Activated CD8-positive, alpha-beta memory T cell treated with anti-CD3 and anti-CD28 coated beads for 1 hour (primary cell): ENCODE measurements at places on chromosomes 2 and 18.

DNA sequence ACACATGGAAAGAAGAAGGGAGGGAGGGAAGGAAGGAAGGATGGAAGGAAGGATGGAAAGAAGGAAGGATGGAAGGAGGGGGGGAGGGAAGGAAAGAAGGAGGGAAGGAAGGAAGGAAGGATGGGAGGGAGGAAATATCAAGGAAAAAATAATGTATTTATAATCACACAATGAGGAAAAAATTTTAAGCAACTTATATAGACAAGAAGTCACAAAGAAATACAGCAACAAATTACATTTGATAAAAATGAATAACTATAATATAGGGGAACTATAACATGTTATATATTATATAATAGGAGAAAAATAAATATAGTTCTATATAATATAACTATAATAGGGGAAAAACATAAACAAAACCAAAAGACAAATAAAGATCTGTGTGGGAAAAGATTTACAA is 441.8 kb downstream of the LRATD1 start:
- DNase-seq = no peak

- no peak for DNase-seq
Measured at GRCh38 chr2:231193216-231193615, 5.2 kb upstream of the ARMC9 start.

DNA sequence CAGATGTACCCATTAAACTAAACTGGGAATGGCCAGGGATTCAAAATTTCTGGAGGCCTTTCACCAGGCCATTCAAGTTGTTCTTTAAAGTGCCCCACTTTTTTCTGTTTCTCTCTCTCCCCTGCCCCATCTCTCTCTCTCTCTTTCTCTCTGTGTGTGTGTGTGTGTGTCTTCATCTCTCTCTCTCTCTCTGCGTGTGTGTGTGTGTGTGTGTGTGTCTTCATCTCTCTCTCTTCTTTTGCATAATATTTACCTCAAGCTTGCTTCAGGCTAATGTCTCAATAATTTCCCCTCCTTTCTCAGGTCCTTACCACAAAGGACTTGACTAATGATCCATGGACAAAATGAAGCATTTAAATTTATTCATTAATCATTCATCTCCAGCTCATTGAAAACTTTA is 164.2 kb upstream of the KLHL14 start:
- DNase-seq = no peak

DNA sequence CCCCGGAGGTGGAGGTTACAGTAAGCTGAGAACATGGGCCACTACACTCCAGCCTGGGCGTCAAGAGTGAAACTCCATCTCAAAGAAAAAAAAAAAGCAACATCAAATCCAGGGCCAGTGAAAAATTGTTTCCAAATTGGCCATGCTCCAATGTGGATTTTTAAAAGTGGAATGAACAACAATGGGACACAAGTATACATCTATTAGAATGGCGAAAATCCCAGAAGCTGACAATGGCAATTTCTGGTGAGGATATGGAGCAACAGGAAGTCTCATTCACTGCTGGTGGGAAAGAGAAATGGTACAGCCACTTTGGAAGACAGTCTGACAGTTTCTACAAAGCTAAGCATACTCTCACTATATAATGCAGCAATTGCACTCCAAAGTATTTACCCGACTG is 161.4 kb downstream of the UXS1 start:
- DNase-seq = no peak

GRCh38 chr18:46458472-46458871 is 198.5 kb downstream of the LOXHD1 start:
- no peak for DNase-seq

DNA sequence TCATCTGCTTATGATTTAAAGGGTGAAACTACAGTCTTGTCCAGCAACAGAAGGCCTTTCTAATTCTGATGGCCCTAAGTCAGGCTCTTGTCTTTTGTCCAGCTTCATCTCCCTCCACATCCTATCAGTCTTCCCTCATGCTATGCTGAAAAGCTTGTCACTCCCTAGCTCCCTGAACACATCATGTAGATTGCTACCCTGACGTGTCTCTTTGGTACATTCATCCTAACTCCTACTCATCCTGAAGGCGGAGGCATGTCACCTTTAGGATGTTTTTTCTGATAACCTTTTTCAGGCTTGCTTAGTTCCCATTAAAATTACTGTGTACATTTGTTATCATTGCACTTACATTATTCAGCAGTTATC is 78.4 kb upstream of the ARL5A start:
- no peak for DNase-seq

DNA sequence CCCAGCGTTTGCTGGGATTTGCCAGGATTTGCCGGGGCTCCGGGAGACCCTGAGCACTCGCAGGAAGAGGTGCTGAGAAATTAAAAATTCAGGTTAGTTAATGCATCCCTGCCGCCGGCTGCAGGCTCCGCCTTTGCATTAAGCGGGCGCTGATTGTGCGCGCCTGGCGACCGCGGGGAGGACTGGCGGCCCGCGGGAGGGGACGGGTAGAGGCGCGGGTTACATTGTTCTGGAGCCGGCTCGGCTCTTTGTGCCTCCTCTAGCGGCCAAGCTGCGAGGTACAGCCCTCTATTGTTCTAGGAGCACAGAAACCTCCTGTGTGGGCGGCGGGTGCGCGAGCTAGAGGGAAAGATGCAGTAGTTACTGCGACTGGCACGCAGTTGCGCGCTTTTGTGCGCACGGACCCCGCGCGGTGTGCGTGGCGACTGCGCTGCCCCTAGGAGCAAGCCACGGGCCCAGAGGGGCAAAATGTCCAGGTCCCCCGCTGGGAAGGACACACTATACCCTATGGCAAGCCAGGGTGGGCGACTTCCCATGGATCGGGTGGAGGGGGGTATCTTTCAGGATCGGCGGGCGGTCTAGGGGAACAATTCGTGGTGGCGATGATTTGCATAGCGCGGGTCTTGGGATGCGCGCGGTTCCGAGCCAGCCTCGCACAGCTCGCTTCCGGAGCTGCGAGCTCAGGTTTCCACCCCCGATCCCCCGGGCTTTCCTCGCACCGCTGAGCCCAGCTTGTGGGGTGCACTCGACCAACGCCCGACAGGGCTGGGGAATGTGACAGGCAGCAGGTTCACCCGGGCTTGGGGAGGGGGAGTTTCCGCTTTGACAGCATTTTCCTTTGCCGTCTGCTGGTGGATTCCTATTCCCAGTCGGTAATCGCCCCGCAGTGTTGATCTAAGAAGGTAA is 2.8 kb downstream of the ONECUT2 start:
- no peak for DNase-seq

- DNase-seq = no peak
Measured at GRCh38 chr18:58865033-58865590, 435 bp downstream of the ZNF532 start.

DNA sequence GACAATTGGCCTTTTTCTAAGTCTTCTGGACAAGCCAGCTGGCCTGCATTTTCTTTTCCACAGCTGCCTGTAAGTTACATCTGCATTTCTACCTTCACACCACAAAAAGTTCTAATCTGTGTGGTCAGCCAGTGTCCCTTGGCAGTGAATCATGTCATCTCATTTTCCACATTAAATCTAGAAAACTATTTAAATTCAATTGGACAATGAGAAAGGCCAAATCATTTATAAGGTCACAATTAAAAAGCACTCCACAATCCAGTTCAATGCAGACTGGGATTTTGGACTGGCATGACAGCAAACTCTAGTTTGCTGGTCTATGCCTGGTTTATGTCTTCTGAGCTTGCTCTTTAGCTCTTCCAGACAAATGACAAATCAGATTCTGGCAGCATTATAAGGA is 494.2 kb upstream of the SPHKAP start:
- no peak for DNase-seq

GRCh38 chr2:3023531-3023930 is 354.1 kb downstream of the EIPR1 start:
- DNase-seq = no peak

DNA sequence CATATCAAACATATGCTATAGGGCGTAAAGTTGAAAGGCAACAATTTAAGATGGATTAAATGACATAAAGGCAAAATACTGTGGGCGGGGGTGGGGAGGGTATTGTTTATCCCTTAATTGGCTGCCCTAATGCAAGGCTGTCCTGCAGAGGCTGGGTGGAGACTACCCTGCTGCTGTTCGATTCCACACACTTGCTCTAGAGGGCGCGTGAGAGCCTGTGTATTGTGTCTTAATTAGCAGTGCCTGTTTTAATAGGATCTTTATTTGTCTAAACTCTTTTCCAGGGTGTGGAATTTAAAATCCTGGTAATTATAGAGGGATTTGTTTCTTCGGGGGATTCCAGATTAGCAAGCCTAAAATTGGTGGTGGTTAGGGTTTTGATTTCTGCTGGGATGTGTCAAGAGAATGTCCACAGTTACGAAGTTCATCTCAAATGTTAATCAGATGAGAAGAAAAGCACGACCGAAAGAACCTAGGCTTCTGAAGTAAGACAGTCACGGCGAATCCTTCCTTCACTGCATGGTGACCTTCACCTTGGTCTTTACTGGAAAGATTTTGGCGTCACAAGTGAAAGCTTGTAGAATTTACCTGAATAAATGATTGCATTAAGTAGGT is 103.5 kb upstream of the MAP3K20 start:
- DNase-seq = no peak

DNA sequence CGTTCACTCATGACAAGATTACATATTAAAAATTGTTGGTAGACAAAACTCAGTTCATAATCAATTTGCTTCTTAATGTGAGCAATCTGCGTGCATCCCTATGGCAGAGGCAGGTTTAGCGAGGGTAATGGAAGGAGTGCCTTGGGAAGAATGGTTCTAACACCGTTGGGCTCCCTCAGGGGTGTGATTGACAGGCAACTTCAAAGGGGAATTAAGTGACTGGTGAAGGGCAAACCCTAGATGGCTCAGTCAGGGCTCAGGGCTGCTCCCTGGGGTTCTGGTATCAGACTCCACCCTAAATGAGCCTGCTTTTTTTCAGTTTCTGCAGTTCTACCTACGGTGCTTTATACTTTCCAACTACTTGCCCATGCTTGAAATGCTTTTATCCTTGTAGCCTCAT is 419.5 kb upstream of the CELF4 start:
- DNase-seq = no peak

DNA sequence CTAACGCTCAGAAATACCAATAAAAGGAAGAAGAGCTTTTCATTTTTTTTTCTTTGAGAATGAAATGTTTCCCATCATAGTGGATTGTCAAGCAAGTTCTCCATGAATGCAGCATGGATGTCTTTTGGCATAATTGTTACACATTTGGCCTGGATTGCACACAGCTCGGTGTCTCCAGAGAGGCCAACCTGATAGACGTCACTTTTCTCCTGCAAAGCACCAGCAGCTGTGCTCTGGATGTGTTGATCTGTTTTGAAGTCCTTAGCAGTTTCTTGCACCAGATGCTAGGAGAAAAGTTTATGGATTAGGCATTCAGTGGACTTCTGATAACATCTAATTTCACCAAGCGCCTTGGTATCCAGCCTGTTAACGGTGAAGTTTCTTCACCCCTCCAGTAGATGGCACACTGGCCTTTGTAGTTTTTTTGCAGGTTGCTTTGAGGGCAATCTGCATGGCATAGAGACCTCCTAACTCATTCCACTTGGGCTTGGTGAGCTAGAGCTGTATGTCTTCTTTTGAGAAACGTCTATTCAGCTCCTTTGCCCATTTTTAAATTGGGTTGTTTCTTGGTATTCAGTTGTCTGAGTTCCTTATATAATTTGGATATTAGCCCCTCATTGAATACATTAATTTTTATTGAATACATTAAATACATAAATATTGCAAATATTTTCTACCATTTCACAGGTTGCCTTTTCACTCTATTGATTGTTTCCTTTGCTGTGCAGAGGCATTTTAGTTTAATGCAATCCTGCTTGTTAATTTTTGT is 59.7 kb downstream of the PTH2R start:
- no peak for DNase-seq
